ENCODE measurements at places on chromosomes 6 and 20.

DNA sequence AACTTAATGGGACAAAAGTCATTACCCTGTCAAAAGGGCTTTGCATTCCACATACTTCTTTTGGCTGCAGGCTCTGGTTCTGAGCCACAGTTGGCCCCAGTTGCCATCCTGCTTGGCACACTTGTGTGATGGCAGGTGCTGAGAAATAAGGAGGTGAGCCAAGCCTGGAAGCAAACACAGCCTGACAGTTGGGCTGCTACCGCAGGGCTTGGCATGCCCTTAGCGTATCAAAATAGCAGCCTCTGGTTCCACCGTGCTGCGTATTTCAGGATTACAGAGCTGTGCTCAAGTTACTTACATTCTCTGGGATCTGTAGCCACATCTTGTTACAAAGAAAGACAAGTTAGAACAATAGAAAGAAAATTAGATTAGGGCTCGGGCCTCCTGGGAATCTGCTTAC lies 11.1 kb downstream of the MTHFD1L start:
- DNase-seq: no peak

DNA sequence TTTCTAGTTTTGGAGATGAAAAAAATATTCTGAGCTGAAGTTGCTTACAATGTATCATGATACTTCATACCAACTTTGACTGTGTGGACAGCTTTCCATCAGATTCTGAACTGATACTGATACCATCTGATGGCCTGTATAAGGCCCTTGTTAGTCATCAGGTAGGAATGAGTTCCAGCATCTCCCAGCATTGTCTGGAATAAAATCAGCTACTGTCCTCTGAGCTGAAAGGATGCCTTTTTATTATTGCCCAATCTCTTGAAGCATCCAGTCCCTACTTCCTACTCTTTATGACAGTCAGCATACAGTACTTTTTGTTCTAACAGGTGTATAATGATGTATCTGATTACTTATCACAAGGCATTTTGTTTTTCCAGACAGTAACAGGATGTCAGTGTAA lies 70.6 kb upstream of the EYA4 start:
- no peak for DNase-seq

DNA sequence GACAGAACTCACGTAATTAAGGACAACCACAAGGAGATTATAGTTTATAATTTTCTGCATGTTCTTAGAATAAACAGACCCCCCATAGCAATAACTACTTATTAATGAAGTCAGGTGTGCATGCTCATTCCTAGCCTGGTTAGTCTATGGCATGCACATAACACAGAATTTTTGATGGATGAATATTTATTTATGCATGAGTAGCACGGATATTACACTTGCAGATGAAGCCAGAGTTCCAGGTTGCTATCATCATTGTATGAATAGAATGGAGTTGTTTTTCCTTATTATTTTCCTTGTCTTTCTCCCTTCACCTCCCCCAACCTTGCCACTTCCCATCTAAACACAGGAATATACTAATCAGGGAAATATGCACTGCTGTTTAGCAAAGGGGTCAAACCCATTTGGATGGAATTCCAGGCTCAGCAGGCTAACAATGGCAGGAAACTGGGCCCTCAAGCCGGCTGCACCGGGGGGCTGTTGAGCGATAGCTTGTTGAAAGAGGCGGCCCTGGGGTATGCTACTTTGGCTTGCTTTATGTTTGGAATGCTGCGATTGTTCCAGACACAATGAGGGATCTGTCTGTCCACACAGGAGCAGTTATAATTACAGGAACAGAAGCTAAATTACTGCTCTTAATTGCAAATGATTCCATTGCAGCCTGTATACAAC lies 112.6 kb downstream of the TMEM170B start:
- DNase-seq: no peak

DNA sequence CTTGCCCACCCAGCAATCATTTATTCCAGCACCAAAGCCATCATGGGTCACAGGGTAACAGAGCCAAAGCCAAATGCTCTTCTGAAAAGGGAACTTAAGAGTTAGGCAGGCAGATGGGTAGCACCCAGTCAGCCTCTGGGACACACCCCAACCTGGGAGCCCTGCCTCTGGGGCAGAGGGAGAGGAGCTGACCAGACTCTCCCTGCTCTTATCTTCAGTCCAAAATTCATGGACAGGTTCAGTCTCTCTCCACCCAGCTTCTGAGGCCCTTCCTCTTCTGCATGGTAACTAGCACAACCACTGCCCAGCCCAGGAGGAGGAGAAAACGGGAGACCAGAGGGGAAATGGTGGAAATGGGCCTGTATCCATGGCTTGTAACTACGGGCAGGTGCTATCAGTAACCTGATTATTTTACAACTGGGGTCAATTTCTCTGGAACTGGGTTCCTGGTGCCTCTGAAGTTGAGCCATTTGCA lies 105.4 kb downstream of the NOL4L start:
- no peak for DNase-seq

DNA sequence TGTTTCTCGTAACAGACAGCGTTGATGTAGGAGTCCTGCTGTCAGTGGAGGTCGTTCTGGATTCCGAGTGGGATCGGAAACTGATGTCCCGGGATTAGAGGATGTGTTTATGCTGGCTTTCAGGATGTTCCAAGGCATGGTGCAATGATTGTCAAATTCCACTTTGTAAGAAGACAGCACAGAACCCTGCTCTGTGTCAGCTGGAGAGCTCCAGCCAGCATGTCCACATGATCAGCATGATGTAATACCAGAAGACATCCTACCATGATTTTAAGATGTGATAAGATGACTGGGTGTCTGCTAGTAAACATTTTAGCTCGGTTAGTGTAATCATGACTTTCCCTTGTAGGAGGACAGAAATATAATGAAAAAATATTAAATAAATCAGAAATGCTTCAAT lies 20.3 kb downstream of the ENPP1 start:
- no peak for DNase-seq

GRCh38 chr6:107228754-107229153 lies 113.4 kb upstream of the BEND3 start:
- no peak for DNase-seq

DNA sequence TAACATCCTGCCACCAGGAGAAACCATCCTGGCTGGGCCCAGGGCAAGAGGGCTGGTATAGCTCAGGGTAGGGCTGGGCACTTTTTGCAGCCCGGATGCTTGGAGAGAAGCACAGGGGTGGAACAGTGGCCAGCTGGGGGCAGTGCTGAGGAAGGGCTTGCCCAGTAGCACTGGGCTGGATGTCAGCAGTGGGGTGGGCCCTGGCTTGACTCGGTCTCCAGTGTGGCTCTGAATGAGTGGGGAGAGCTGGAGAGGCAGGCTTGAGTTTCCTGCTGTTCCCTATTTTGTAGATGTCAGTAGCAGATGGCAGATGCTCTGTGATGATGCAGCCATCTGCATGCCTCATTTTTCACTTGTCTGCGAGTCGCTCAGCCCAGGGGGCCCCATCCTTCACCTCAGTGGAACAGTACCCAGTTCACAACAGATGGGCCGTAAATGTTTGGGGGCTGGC lies 56.3 kb upstream of the TULP1 start:
- DNase-seq: no peak

GRCh38 chr20:62368392-62368975 lies 1.4 kb upstream of the LAMA5 start:
- DNase-seq: no peak

DNA sequence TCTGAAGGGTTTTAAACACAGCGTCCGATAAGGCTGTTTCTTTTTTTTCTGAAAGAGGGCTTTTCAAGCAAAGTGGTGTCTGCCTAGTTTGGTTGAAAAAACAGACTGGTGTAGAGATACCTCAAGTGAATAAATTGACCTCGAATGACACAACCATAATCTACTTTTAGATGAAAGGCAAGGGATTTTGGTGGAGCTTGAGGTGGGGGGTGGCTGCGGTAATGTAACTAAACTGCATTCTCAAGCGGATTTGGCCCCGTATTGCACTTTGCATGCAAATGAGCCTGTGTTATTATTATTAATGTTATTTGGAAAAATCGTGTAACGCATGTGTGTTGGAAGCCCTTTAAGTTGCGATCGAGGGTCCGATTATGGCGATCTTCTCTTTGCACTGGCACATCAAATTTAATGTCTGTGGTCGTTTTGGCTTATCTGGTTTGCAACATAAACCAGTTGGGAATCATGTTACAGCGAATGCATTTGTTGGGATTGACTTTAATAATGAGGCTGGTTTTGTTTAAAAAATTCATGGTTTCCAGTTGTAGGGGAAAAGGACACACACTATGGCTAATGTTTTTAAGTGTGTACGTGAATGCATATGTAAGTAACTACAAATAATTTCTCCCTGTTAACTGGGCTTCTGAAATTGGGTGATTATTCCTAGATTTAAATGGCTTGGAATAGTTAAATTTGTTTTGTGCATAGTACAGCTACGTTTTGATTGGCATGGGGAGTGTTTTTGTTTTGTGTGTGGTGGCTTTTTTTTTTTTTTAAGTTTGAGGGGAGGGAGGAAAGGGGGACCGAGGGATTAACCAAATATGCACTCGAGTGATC lies 1.0 kb downstream of the JARID2 start:
- DNase-seq: no peak

DNA sequence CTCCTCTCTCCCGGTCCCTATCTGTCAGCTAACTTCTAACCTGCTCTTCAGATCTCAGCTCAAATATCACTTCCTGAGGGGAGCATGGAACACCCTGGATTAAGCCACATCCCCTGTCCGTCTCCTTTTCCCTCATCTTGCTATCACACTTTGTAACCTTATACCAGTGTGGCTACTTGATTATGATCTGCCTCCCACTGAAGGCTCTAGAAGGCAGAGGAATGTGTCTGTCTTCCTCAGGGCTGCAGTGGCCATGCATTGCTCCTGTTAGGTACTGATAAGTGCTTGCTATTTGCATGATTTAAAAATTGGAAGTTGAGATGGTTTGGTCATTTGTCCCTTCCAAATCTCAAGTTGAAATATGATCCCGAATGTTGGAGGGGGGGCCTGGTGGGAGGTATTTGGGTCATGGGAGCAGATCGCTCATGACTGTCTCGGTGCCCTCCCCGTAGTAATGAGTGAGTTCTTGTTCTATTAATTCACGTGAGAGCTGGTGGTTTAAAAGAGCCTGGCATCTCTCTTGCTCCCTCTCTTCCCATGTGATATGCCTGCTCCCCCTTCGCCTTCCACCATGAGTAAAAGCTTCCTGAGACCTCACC lies 71.4 kb downstream of the PLCB4 start:
- DNase-seq: no peak

DNA sequence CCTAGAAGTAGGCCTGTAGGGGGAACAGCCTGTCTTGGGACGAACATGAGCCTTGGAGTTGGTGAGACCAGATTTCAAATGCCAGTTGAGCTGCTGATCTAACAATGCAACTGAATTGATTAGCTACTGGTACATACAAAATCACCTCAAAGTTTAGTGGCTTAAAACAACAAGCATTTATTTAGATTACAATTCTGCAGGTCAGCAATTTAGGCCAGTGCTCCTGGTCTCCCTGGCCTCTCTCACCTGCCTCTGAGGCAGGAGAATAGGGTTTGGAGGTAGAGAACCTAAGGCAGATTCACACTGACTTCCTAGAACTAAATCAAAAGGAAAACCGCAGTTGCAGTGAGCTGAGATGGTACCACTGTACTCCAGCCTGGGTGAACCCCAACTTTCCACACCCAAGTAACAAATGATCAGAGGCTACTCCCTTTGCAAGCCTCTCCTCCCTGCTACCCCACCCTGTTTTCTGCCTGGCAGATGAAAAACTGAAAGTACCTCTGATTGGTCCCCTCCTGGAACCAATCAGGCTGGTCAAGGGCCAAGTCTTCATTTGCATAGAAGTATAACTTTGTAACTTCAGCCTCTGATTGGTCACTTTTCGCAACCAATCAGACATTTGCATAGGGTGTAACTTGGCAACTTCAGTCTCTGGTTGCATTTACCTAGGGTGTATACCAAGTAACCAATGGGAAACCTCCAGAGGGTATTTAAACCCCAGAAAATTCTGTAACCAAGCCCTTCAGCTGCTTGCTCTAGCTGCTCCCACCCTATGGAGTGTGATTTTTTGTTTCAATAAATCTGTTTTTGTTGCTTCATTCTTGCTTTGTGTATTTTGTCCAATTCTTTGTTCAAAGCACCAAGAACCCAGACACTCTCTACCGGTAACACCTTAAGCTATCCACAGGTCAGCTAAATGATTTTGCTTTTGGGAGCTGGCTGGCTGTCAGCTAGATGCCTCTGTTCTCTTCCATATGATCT lies 8.1 kb upstream of the UBR2 start:
- peak; percentile 39 for DNase-seq

DNA sequence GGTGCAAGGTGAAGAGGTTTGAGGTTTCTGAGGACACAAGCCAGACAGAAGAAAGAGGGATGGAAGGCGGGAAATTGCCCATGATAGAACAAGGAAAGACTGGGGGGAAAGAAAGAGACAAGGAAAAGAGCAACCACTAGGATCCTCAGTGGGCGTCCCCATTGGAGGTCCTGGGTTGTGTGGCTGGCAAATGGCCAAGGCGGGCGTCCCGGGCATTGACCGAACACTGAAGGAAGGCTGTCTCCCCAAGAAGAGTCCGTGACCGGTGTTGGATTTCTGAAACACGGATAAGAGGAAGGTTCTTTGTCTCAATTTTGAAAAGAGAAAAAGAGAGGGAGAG lies 746.6 kb upstream of the ADGRB3 start:
- DNase-seq: no peak

- DNase-seq: no peak
These were observed 53.3 kb upstream of the PRL start for GRCh38 chr6:22350109-22350508.

GRCh38 chr20:5718896-5719595 lies 31.2 kb upstream of the SHLD1 start:
- no peak for DNase-seq

DNA sequence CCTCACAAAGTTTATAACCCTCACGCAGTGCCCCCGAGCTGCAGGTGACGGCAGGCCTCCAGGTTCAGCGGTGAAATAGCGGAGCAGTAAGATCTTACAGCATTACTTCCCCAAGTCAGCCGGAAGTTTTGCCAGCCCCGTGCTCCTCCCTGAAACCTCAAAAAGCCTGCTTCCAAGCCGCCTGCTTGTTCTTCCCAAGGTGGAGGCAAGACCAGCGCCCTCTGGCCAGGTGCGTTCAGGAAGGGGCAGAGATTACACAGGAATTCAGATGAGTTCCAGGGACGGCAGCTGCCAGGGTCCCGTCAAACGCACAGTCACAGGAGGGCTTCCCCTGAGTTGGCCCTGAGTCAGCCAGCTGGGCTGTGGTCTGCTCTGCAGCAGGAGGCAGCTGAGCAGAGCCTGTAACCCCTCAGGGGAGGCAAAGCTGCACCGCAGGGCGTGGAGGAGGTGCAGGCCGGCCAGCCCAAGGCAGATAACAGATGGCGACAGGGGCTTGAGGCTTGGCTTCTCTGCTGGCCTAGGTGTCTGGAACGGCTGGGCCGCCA lies 124.1 kb upstream of the RPS6KA2 start:
- no peak for DNase-seq

- peak; percentile 42 for DNase-seq
These were observed 72.3 kb downstream of the ZHX3 start for GRCh38 chr20:41245086-41245707.

DNA sequence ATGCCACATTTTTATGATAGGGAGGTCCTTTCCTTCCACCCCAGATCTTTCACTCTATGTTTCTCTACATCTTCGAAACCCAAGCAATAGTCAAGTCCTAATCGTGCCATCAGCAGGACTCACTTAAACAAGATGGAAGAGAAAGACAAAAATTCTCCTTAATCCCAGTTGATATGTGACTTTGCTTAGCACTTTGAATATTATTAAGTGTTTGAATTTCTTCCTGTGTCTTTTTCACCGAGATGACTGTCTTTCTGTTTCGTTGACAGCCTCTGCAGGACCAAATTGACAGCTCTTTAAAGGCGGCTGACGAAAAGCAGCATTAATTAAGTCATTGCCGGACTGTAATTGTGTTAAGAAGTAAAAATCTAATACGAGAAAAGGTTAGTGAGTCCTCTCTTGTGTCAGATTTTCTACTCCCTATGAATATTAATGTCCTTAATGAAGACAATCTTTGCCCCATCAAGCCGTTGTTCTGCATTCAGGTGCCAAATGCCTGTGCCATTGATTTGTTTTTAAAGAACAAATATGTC lies 208.8 kb upstream of the TSHZ2 start:
- DNase-seq: no peak
